ENCODE measurements at places on chromosomes 3 and 15. TPM values are rescaled to one million over a fixed set of nuclear protein-coding genes. Genes with fewer than 3 reads are reported as not detected.

Gene EOMES
- 0.63 TPM for total RNA-seq

Gene CAMK1
- total RNA-seq, result 50.9 TPM

Gene DPPA4
- total RNA-seq, result not detected

Gene EPHA3
- 10.2 TPM for total RNA-seq

Gene LRTM1
- not detected for total RNA-seq

GRCh38 chr15:81660976-81661375 lies 287.0 kb upstream of the TMC3 start:
- H3K27me3 ChIP-seq, result no peaks in the 10 kb centered on the region
- DNase-seq, result no peak
- H3K36me3 ChIP-seq, result no peaks in the 10 kb centered on the region
- H3K27ac ChIP-seq, result no peak overlapping the region
- H3K4me3 ChIP-seq, result no peak overlapping the region

DNA sequence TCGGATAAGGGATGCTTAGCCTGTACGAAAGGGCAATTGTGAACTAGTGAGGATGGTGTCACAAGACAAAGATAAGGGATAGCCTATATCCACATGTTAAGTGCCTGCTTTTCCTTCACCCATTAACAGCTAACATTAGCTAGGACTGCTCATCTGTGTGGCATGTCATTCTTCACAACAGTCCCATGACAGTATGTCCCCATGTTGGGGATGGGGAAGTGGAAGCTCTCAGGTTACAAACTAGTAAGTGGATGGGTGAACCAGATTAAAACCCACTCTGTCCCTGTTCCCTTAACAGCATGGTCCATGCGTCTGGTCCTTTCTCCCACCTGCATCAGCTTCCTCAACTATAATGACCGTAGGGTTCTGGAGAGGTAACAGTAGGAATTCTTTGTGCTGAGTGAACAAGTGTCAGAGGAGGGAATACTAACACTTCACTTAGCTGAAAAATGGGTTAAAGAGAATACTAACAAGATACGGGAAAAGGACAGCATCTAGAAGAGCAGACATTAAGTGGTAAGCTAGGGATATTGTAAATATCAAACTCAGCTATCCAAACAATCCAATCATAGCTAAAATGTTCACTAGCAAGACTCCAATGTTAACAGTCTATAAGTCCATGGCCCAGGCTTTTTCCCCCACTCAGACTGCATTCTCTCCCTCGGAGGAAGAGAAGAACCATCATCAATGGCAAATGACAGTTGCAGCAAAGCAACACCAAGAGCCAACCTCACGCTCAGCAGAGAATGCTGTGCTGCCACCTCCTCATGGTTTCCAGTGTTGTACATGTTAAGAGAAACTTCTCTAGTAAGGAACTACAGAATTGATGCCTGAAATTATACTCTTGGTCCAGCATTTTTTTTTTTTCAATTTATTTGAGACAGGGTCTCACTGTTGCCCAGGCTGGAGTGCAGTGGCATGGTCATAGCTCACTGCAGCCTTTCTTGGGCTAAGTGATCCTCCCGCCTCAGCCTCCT lies 5.0 kb downstream of the RPLP1 start:
- DNase-seq, result no peak
- H3K4me1 ChIP-seq, result peaks cover 23% of the 10 kb centered on the region
- H3K4me3 ChIP-seq, result no peak overlapping the region
- no peaks in the 10 kb centered on the region for H3K27me3 ChIP-seq
- no peak overlapping the region for H3K27ac ChIP-seq
- peaks cover 14% of the 10 kb centered on the region for H3K36me3 ChIP-seq

DNA sequence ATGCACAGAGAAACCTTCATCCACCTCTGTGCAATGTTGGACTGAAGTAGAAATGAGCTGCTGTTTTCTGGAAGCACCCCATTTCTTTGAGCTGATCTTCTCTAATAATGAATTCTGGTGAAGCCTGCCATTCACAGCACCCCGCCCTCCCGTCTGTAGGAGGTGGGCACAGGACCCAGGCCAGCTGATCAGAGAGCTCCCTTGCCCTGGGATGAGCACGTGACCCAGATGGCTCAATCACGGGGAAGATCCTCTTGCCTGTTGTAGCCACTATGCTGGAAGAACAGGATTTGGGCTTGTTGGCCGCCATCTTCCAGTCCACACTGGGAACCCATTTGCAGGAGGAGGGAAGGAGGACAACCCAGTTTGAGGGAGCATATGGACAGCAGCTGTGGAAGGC lies 44.5 kb downstream of the GOLGA6L2 start:
- DNase-seq, result no peak
- H3K27ac ChIP-seq, result peak overlapping the region; percentile 88
- H3K36me3 ChIP-seq, result no peaks in the 10 kb centered on the region
- H3K4me3 ChIP-seq, result no peak overlapping the region
- no peaks in the 10 kb centered on the region for H3K27me3 ChIP-seq
- H3K4me1 ChIP-seq, result peaks cover 39% of the 10 kb centered on the region

DNA sequence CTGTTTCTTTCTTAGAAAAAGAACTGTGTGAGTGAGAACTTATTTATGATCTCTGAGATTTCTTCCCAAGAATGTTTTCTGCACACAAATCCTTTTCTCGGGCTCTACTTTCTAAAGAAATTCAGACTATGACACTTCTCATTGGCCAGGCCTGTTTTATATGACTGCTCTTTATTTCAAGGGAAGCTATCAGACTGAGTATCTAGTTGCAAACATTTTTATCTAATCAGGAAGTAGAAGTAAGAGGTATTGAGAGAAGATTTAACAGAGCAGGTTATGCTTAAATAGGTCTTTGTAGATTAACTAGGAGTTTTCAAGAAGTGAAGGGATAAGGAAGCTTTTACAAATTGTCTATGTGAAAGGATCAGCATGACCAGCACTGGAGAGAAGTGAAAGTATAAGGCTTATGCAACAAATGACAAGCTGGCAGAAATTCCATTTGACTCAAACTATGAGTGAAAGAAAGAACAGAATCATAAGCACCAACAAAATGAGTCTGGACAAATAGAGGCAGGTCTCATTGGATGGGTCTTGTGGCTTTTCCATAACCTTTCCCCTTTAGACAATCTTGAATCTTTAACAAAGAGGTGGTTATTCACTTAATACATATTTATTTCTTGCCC lies 71.9 kb upstream of the CHL1 start:
- no peak overlapping the region for H3K27ac ChIP-seq
- no peaks in the 10 kb centered on the region for H3K4me1 ChIP-seq
- H3K36me3 ChIP-seq, result no peaks in the 10 kb centered on the region
- no peaks in the 10 kb centered on the region for H3K27me3 ChIP-seq

DNA sequence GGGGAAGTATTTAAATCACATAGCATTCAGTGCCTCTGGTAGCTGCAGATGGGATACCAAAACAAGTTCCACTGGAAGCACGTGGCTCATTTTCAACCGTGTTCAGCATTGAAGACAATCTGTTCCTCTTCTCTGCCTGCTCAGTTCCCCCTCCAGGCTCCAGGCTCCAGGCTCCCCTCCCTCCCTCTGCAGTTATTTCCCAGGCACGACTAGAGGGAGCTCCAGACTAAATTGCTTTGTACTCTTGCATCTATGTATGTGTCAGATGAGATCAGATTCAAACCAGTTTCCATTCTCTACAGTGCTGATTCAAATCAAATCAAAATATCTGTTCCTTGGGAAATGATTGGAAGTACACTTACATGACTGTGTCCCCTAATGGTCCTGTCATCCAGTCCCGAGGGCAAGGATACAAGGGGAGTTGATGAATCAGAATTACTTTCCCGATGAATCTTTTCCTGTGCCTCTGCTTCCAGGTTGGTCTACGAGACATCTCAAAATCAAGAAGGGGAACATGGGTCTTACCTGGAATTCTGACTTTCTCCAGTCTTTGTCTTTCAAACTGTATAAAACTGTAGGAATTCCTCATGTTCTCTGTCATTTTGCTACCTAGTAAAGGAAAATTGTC lies 600.5 kb downstream of the EDEM1 start:
- no peaks in the 10 kb centered on the region for H3K36me3 ChIP-seq
- H3K4me3 ChIP-seq, result no peak overlapping the region

- H3K36me3 ChIP-seq, result no peaks in the 10 kb centered on the region
- no peak for DNase-seq
- H3K4me3 ChIP-seq, result no peak overlapping the region
- no peaks in the 10 kb centered on the region for H3K27me3 ChIP-seq
- H3K27ac ChIP-seq, result peak overlapping the region; percentile 72
Measured at GRCh38 chr3:20324664-20325478, 138.9 kb upstream of the SGO1 start.

DNA sequence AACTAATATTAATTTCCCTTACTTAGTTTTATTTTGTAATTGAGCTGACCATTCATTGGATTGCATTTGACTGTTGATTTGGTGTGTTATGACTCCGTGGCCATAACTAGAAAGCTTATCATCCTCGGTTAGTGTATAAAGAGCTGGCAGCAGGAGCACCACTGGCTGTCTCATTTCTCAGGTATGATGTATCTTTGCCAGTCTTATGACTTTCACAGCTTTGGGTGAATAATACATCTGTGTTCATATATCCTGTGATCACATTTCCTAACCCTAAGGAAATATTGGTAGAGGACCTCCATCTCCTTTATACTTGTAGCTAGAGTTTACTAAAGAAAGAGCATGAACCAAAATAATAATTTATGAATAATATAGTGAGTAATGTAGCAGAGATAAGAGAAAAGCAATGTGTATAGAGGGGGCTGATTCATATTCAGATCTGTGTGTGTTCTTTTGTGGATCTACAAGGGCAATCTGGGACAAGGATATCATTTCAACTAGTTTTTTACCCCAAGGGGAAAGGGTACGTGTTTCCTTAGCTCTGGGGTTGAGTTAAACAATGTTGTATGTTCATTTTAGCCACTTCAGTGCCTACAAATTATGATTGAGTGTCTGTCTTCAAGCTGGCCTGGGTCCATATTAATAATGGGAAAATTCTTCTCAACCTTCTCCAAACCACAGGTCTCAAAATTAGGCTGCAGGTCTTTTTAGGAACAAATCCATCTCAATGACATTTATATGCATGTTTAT lies 901.7 kb downstream of the NTRK3 start:
- H3K4me1 ChIP-seq, result no peaks in the 10 kb centered on the region
- H3K4me3 ChIP-seq, result no peak overlapping the region
- H3K27me3 ChIP-seq, result no peaks in the 10 kb centered on the region
- no peak for DNase-seq

GRCh38 chr3:67171841-67172240 lies 173.7 kb downstream of the KBTBD8 start:
- H3K4me1 ChIP-seq, result no peaks in the 10 kb centered on the region
- no peak for DNase-seq
- H3K4me3 ChIP-seq, result no peak overlapping the region

DNA sequence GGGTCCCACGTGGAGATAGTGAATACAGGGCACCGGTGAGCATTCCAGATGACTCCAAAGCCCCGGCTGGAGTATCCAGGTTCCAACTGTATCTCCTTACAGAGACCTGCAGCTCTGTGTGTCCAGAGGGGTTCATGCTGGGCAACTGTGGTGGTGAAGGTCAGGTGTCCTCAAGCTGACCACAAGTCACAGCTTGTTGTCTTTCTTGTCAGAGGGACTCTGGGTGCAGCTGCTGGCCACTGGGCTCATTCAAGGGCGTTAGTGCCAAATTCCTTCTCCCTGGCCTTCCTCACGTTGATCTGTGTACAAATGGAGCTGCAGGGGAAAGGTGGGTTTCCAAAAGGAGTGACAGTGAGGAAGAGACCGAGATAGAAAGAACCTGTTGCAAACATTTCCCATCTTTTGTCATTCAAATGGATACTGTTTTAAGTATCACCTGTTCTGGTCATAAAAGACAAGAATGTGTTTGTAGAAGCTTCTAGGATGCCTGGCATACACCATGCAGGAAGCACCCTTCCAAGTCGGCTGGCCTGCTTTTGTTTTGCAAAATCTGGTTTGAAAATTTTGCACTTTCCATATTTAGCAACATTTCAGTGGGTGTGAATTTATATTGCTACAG lies 52.5 kb downstream of the CEMIP start:
- H3K4me1 ChIP-seq, result peaks cover 36% of the 10 kb centered on the region
- H3K27me3 ChIP-seq, result no peaks in the 10 kb centered on the region
- no peak overlapping the region for H3K4me3 ChIP-seq
- no peak overlapping the region for H3K27ac ChIP-seq
- H3K36me3 ChIP-seq, result no peaks in the 10 kb centered on the region

DNA sequence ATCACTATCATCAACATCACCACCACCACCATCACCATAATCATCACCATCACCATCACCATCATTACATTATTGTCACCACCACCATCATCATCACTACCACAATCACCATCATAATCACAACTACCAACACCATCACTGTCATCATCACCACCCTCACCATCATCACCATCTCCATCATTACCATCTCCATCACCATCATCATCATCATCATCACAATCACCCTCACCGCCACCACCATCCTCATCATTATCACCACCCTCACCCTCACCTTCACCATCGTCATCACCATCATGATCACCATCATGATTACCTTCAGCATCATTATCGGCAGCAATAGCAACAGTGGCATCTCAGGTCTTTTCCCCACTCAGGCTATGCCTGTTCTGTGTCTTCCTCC lies 42.9 kb upstream of the ACTC1 start:
- H3K27me3 ChIP-seq, result no peaks in the 10 kb centered on the region
- H3K36me3 ChIP-seq, result no peaks in the 10 kb centered on the region
- no peak for DNase-seq
- peaks cover 30% of the 10 kb centered on the region for H3K4me1 ChIP-seq
- H3K4me3 ChIP-seq, result no peak overlapping the region
- peak overlapping the region; percentile 48 for H3K27ac ChIP-seq

GRCh38 chr3:42979044-42979972 lies at the start of gene GASK1A:
Gene GASK1A, plus strand, starts transcription at chr3:42979311. Its CDS starts 332 bp downstream, at chr3:42979643.
- no peaks in the 10 kb centered on the region for H3K27me3 ChIP-seq
- no peaks in the 10 kb centered on the region for H3K4me1 ChIP-seq
- no peaks in the 10 kb centered on the region for H3K36me3 ChIP-seq
- DNase-seq, result no peak
- H3K4me3 ChIP-seq, result peak within 1 kb of the TSS; percentile 81
- H3K27ac ChIP-seq, result no peak within 1 kb of the TSS

DNA sequence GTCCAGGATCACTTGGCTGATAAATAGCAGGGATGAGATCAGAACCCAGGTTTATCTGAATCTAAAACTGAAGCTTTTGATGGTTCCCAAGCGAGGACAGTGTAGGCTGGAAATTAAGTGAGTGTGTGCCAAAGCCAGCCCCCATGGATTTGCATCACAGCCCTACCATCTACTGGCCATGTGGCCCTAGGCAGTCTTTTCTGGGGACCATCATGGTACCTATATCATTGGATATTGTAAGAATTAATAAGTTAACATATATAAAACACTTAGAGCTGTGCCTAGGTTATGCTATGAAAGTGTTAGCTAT lies 32.8 kb upstream of the SSR3 start:
- H3K27me3 ChIP-seq, result no peaks in the 10 kb centered on the region
- H3K4me3 ChIP-seq, result no peak overlapping the region
- H3K4me1 ChIP-seq, result peaks cover 23% of the 10 kb centered on the region
- peak overlapping the region; percentile 18 for H3K27ac ChIP-seq
- DNase-seq, result no peak

- H3K4me1 ChIP-seq, result peaks cover 5% of the 10 kb centered on the region
- no peak for DNase-seq
Measured at GRCh38 chr15:82047453-82048400, 1.9 kb upstream of the MEX3B start.

DNA sequence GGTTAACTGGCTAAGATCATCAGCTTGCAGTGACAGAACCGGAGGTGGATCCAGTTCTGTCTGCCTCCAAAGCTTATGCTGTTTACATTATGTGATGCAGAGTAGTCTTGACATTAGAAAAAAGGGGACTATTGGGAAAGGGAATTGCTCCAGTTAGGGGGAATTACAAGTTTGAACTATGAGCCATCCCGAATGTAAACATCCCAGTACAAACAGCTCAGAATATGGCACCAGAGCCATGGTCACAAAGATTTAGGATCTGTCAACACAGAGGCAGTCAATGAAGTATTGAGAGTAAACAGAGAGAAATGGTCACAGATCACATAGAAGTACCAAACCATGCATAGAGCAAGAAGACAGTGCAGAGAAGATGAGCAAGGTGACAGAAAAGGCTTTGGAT lies 39.8 kb upstream of the CRTC3 start:
- H3K4me1 ChIP-seq, result no peaks in the 10 kb centered on the region
- H3K4me3 ChIP-seq, result no peak overlapping the region
- H3K27ac ChIP-seq, result peak overlapping the region; percentile 4
- H3K27me3 ChIP-seq, result no peaks in the 10 kb centered on the region

Measured in thoracic aorta (tissue), 2 donors.